ENCODE measurements at places on chromosomes 1 and 21.

GRCh38 chr1:154925335-154926170, 11.0 kb downstream of the PMVK start:
- no peak for DNase-seq

- DNase-seq = peak; percentile 76
These were observed 20.1 kb downstream of the FAAP20 start for GRCh38 chr1:2174348-2175054.

DNA sequence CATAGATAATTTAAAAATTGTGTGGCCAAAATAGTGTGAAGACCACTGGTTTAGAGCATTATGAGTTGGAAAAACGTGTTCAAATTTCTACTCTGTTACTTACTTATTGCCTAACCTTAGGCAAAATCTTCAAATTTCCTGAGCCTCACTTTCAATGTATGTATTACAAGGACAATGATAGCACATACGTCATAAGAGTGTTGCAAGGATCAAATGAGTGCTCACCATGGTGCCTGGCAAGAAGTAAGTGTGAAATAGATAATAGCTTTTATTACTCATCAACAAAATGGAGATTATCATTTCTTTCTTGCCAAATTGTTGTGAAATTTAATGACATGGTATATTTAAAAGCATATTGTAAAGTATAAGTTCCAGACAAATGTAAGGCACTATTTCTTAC, 57.2 kb downstream of the FH start:
- peak; percentile 36 for DNase-seq

GRCh38 chr1:30328401-30329262, 394.8 kb downstream of the MATN1 start:
- no peak for DNase-seq

DNA sequence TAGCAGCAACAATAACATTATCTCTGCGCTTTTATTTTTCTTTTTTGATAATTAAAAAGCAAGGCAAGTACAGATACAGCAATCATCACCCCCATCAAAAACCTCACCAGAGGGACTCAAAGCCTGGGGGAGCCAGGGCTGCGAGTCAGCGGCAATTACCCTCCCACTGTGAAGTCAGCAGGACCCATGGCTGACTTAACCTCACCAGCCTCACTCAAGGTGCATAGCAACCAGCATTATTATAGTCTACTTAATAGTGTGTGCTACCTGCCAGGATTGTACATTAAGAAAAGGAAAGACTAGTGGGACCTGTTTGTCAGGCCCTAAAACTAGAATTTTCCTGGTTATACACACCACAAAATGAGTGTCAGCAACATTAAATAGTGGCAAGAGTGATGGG, 28.9 kb upstream of the SERBP1 start:
- DNase-seq = no peak

- peak; percentile 43 for DNase-seq
These were observed 436.5 kb upstream of the VAMP3 start for GRCh38 chr1:7334475-7335035.

DNA sequence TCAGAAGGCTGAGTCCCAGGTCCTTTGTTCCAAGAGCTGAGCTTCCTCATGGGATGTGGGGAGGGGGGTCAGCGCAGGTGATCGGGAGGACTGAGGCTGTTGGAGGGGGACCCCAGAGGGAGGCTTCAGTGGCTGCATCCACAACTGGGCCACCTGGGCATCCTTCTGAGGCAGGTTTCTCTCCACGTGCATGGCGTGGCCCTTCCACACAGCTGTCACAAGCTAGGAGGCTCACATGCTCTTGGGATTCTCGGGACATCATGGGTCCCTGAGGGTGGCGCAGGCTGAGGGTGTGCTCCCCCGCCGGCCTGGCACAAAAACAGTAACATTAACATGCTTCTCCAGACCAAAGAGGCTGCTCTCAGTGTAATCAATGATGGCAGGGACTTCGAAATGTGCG, 229.6 kb upstream of the AJAP1 start:
- DNase-seq = no peak

- DNase-seq = no peak
These were observed 38.6 kb upstream of the METTL18 start for GRCh38 chr1:169833179-169833901.

GRCh38 chr1:3122311-3122710, 53.3 kb downstream of the PRDM16 start:
- DNase-seq = no peak

- no peak for DNase-seq
These were observed 69.2 kb downstream of the FASLG start for GRCh38 chr1:172727956-172728603.

GRCh38 chr1:1788646-1789431, 10.6 kb upstream of the NADK start:
- DNase-seq = no peak

GRCh38 chr1:20474333-20474975, 11.6 kb downstream of the CAMK2N1 start:
- DNase-seq = no peak

- DNase-seq = peak; percentile 51
These were observed 1.2 kb downstream of the PABPC4 start for GRCh38 chr1:39575191-39576015.

GRCh38 chr1:52296345-52296744, 69.7 kb downstream of the CC2D1B start:
- DNase-seq = peak; percentile 64

DNA sequence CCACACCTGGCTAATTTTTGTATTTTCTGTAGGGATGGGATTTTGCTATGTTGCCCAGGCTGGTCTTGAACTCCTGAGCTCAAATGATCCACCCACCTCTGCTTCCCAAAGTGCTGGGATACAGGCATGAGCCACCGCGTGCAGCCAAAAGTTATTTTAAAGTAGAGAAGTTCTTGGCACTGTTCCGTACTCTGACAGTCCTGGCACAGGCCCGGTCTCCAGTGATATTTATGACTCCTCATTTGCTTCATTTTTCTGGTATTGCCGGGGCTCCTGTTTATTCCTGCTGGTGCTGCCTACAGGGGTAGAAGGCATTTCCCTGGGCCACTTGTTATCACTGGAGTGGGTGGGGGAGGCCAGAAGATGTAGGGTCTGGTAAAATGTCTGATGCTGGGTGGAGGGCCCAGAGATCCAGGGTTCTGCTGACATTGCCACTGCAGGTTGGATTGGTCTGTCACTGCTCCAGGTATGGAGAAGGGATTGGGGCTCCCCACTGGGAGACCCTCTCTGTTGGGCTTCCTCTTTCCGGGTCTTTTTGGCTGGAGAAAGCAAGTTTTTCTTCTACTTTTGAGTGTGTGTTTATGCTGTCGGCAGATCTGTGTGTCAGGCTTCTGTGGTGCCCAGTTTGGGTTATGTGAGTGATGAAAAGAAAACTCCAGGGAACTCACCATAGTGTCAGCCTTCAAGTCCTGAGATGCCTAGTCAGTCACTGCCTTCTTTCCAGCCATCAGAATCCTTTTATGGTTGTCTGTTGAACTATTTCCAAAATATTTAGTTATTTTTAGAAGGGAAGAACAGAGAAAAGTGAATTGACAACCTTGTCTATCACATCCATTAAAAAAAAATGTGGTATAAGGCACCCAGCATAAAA, 4.5 kb downstream of the MROH7 start:
- DNase-seq = peak; percentile 77

DNA sequence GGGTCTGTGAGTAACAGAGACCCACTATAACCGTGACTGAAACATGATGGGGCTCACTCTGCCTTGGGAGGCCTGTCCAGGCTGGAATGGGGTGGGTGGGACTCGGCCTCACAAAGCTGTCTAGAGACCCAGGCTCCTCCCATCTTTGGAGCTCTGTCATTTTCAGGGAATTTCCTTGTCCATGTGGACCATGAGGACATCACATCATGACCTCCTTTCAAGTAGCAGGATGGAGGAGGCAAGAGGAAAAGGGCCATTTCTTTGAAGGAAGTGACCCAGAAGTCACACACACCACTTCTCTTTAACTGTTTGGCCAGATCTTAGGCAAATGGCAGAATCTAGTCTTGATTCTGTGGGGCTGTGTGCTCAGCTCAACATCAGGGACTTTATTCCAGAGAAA, 79.9 kb downstream of the CNIH3 start:
- DNase-seq = no peak

DNA sequence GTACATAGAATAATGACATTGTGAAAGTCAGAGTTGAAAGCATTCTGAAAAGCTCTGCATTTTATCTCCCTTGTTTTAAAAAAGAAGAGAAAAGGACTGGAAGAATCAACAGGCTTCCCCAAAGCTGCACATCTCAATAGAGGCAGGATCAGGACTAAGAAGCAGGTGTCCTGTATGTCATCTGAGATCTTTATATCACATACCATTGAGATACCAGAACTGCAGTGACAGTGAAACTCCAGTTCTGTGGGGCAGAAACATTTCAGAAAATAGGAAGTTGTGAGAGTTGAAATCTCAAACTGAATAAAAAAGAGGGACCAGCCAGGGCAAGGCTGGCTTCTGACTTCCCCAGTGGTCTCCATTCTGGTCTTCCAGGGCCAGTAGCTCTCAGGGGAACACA, 33.0 kb upstream of the SH2D1B start:
- DNase-seq = no peak

DNA sequence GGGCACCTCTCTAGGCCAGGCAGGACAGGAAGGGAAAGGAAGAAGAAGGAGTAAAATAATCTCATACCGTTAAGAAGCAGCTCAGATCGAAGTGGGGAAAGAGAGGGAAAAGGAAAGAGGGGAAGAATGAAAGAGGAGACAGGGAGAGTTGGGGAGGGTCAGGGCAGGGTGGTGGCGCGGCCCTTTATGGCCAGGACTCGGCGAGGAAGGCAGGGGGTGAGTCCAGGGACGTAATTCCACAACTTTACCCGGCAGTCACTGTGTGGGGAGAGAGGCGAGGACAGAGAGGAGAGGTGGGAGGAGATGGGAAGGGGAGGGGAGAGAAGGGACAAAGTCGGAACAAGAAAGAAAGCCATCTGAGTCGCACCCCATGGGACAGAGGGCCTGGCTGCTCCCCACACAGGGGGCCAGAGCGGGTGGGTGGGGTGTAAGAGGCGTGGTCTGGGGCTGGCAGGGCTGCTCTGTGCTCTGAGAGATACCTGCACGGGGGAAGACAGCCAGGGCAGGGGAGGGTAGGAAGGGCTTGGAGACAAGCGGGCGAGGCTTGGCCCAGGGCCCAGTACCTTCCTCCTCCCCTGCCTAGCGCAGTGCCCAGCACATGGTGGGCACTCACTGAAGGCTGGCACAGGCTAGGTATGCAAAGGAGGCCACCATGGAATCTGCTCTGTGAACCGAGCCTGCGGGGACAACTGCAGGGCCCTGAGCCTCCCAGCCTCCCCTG, 49.4 kb downstream of the KIF21B start:
- no peak for DNase-seq

DNA sequence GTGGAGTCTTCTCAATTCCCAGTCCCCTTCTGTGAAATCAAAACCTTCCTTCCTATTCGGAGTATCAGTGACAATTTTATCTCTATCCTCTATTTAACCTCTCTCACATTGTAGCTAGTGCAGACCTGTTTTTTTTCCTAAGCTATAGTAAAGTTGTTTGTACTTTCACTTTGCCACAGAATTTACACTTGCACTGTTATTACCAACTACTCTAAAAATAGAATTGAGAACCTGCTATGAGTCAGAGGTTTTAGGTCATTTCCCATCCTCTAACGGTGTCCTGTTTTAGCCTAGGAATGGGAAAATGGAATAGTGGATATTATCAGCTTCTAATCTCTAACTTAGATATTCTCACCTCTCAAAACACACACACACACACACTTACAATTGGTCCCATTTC, 862.7 kb downstream of the NCAM2 start:
- no peak for DNase-seq

GRCh38 chr1:242055749-242056320, 56.9 kb upstream of the MAP1LC3C start:
- no peak for DNase-seq

- DNase-seq = no peak
These were observed 629.5 kb downstream of the LMO4 start for GRCh38 chr1:87958201-87958600.

GRCh38 chr1:165436994-165437393, 7.9 kb downstream of the RXRG start:
- DNase-seq = no peak

DNA sequence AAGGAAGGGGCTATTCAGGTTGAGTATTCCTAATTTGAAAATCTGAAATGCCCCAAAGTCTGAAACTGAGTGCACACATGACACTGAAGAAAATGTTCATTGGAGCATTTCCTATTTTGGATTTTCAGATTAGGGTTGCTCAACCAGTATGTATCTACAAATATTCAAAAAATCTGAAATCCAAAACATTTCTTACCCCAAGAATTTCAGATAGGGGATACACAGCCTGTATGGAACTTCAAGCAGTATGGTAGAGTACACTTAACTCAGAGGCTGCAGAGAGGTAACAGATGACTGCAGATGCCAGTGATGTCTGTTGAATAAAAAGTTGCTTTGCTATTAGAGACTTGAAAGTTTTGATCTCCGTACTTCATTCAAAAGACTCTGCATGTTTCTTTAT, 19.0 kb downstream of the YTHDF2 start:
- no peak for DNase-seq

GRCh38 chr21:37797403-37797802, 118.9 kb downstream of the KCNJ6 start:
- DNase-seq = no peak

DNA sequence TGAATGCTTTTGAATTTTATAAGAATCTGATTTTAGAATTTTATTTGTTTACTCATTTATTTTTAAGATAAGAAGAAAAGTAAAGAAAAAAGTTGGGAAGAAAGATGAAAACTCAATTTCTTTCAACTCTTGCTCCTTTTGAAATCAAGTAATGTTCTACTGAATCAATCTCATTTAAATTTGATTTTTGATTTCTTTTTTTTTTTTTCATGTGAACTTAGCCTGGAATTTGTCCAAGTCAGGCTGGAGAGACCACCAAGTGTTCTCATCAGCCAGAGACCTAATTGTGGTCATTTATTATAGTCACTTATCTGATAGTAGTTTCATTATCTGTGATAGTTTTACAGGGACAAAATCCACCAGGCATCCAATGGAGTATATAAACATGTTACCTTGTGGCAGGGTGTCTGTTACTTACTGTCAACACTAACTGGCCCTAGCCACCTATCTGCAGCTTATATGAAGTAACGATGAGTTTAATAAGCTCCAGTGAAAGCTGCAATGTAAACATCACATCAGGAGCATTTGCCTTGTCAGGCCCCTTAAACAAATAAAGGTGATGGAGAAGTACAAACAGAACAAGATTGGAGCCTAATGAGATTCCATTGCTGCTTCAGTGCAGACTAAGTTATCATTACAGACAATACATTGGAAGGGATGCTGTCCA, 39.2 kb downstream of the HLX start:
- no peak for DNase-seq

DNA sequence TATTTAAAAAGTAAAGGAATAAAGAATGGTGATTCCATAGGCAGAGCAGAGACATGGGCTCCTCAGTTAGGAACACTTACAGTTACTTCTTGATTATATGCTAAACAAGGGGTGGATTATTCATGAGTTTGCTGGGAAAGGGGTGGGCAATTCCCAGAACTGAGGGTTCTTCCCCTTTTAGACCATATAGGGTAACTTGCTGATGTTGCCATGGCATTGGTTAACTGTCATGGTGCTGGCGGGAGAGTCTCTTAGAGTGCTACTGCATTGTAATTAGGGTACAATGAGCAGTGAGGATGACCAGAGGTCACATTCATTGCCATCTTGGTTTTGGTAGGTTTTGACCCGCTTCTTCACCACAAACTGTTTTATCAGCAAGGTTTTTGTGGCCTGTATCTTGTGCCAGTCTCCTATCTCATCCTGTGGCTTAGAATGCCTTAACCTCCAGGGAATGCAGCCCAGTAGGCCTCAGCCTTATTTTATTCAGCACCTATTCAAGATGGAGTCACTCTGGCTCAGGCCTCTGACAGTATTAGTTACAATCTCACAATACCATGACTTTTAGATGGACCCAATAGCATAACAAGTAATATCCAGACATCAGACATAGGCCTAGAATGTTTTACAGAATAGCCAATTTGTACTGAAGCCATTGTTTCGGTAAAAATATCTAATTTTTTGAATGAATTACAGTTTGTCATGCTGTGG, 106.8 kb downstream of the ZBTB18 start:
- DNase-seq = no peak

All from lung (tissue), 17 donors.